ENCODE measurements at places on chromosomes 11 and 22.

DNA sequence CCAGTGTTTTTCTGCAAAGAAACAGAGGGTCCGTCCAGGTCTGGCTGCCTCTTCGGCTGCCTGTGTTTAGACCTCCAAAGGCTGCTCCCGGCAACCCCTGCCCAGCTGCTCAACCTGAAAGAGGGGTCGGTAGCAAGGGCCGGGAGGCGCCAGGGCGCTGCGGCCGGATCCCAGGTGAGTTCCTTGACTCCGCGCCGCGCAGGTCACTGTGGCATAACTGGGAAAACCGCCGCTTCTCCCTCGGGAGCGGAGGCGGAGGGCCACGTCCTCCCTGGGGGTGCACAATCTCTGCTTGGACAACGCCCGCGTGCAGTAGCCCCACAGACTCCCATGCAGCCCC is 1.0 kb upstream of the BRSK2 start:
- DNase-seq: no peak

- no peak for DNase-seq
These were observed 5.1 kb downstream of the TSPAN18 start for GRCh38 chr11:44731685-44732430.

- DNase-seq: no peak
These were observed 7.1 kb downstream of the TRIOBP start for GRCh38 chr22:37703906-37704305.

DNA sequence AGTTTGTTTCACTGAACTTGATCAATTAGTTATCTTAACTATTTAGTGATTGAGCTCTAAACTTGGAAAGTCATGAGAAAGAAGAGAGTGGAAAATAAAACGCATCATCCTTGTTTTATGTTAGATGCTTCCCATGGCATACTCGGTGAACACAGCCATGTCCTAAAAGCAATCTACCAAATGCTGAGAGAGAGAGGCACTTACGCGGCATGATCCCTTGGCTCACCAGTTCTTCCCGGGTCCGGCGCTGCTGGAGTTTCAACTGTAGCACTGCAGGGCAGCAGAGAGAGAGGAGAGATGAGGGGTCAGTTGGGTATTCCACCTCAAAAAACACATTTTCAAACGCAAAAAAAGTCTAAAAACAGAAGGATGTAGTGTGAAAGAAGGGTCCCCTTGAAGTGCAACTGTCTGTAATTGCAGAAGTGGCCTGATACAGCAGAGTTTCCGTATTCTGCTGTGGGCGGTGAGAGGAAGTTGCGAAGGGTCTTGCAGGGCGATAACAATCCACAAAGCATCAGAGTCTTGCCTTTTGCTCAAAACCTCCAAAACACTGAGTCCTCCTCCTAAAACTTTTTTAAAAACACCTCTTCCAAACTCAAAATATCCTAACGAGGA is 92.7 kb downstream of the SGSM3 start:
- peak; percentile 27 for DNase-seq

DNA sequence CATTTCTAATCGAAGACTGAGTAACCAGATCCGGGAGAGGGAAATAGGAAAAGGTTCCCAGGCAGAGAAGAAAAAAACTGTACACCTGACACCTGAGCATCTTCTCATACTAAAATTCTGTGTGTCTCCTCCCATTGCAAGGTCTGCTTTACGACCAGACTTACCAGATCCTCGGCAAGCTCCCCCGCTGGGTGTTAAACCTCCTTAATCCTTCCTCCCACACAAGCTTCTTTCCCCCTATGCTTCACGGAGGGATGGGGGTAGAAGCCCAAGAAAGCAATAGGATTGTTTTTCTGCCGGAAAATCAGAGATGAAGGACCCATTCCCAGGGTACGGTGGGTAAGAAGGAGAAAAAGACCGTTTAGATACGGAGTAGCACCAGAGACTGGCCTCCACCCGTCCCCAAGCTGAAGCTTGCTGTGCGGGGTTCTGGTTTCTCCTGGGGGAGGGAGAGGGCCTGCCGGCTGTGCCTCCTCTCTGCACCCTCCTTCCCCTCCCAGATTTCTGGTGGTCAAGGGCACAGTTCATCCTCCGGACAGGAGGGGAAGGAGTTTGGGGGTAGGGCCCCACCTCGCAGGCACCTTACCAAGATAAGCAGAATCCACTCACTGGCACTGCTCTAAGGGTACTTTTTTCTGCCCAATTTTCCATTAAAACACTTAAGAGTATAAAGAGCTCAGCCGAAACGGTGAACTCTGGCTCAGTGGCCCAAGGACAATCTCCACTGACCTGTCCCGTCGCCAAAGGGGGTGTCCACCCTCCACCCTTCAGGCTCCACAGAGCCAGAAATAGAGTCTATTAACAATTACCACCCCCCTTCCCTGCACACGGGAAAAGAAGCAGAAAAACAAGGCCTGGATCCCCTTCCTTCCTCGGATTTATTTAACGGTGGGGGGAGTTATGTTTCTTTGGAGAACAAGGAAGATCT is 1.2 kb downstream of the TOB2 start:
- DNase-seq: no peak

- DNase-seq: no peak
These were observed 53.6 kb downstream of the SCUBE1 start for GRCh38 chr22:43289531-43289963.

DNA sequence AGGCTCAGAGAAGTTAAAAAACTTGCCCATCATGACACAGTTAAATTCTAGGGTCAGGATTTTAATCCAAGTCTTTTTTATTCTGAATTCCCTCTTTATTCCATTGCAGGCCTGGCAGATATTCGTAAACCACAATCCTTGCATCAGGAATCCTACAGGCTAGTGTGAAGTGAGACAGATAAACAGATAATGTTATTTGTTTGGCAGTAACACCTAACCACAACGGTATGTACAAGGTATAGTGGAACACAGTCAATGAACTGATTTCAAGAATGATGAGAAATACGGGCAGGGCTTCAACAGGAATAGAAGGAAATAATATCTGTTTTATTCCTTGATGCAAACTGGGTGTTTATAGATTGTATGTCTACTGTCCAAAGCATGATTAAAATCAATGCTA is 32.0 kb upstream of the NARS2 start:
- no peak for DNase-seq

DNA sequence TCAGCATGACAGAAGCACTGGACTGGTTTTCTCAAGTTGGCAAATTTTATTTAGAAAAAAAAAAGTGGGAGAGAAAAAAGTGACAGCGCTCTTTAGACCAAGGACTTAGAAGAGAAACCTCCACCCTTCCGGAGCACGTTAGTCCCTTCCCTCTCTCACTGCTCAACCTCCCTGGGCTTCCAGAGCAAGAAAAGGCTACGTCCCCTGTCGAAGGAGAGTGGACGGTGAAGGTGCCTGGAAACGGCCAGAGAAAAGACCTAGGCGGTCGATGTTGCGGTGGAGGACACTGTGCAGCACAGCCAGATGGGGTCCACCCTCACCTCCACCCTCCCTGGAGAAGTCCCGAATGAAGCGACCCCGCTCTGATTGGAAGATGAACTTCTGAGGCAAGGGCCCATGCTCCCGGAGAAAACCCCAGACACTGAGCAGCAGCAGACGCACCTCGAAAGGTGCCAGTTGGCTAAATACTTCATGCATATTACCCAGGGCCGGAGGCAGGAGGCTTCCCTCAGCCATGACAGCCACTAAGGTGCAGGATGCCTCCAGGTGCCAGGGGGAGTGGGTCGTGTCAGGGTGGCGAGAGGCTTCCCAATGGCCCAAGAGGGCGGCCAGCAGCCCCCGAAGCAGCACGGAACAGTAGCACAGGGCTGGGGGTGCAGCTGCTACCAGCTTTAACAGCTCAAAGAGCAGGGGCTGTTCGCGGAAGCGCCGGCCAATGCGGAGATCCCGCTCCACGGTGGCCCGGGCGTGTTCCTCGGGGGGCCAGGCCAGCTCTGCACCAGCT is 604 bp upstream of the GANAB start:
- no peak for DNase-seq

GRCh38 chr11:34050581-34051348 is 766 bp upstream of the CAPRIN1 start:
- no peak for DNase-seq

DNA sequence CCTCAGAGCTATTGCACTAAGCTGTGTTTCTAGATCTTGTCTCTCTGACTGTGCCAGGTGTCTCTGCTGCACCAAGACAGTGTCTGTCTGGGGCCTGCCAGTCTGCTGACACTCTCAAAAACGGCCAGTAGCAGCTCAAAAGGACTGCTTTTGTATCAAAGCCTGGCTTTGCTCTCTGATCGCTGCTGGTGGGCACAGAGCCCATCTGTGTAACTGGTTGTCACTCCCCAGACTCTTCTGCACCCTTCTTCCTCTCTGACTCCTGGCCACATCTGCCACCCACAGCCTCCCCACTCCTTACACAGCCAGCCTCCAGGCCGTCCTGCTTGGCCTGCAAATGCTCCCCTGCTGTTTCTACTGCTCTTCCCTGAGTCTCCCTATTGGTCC is 26.5 kb downstream of the MED15 start:
- no peak for DNase-seq

- no peak for DNase-seq
These were observed 3.4 kb downstream of the APOA1 start for GRCh38 chr11:116833816-116834534.

Measured in stimulated activated CD8-positive, alpha-beta memory T cell treated with anti-CD3 and anti-CD28 coated beads, Interleukin-4, amount 100 ng/mL, for 24 hours (primary cell).